Natural killer cell (primary cell): ENCODE measurements at places on chromosomes 1 and 21. TPM values are rescaled to one million over a fixed set of nuclear protein-coding genes. Genes with fewer than 3 reads are reported as not detected.

The TNFRSF14 gene
- total RNA-seq = 266 TPM

GRCh38 chr1:209886219-209886536 lies 51.8 kb upstream of the SYT14 start:
- no peak for DNase-seq

DNA sequence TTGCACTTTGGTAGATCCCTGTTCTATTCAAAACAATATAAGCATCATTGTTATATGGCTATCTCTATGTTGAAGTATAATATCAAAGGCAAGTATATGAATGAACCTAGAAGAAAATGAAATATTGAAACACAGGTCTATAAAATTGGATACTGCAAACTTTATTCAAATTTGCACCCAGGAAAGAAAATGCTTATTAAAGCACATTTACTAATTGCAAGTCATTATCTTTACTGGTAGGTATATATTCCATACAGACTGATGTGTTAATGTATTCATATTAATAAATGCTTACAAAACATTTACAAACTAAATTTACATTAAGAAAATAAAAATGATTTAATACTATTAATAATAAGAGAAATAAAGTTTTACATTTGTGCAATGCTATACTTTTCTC lies 469.8 kb downstream of the NCAM2 start:
- DNase-seq = no peak

- DNase-seq = no peak
Observed at GRCh38 chr21:29326914-29327554, 28.3 kb downstream of the BACH1 start.

DNA sequence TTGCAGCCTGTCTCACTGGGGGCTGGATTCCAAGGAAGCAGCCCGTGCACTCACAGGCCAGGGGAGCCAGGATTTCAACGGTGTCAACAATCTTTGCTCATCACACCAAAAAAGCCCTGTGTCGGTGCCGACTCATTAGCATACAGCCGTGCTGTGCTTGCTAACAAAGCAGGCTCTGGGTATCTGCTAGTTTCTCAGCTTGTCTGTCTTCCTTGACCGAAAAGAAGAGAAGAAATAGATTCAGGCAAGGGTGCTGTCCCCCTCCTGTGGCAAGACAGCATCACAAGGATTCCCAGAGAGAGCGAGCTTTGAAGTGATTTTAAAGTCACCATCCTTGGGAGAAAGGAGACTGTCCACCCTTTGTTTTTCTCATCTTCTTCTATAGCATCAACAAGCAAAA lies 214.7 kb downstream of the SDCCAG8 start:
- DNase-seq = no peak

The SLC9C2 gene
- total RNA-seq = not detected

DNA sequence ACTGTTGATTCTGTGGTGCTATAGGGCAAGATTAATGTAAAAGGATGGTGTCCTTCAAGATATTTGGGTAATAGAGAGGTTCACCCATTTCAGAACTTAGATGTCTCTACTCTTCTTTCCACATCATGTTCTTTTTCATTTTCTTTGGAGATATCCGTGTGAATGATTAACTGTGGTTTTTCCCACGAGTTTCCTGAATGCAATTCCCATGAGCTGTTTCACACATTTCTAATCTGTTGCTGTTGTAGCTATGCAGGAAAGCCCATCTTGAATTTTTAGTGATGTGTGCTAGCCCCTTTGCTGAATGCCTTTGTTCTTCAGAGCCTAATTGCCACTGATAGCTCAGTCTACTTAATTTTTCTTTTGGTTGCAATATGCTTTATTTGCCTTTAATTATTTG lies 27.6 kb downstream of the SNX27 start:
- no peak for DNase-seq

The C1orf185 gene
- total RNA-seq = not detected

The TEX50 gene
- not detected for total RNA-seq

DNA sequence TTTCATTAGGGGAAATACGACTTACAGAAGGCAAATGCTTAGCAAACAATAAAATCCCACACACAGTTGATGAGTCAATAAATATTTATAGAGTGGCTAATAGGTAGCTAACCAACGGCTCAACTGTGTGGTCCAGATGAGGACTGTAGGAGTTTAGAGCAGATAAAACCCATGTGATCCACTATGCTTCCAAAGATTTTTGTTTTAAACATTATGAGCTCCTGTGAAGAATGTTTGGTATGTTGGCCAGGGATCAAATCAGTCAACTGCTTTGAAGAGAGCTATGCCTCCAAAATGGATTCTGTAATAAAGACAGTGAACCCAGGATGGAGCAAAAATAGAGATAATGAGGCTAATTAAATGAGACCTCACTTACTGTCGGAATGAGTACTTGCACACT lies 72.3 kb upstream of the COL11A1 start:
- DNase-seq = no peak

- no peak for DNase-seq
Observed at GRCh38 chr1:153344718-153345025, 4.0 kb downstream of the PGLYRP4 start.

DNA sequence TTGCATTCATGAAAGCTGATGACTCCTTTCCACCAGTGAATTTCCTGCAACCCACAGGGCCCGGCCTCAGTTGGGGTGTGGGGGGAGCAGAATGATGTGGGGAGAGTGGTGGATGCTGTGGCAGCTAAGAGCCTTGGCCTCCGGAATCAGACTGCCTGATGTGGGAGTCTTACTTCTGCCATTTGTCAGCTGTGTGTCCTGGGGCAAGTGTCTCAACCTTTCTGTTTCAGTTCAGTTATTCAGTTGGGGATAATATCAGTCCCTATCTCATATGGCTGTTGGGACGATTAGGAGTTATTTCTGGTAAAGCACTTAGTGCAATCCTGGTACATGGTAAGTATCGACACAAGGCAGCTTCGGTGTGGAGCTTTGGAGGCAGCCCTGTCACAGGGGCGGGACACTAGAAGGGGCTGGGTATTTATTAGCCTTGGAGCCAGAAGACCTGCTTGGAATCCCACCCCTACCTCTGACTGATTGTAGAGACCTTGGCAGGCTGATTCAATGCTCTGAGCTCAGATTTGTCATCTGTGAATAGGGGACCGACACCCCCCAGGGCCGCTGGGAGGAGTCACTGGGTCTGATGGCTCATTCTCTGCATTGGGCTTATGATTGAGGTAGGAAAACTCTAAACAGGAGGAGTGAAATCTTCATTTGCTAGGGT lies 19.6 kb downstream of the ARHGEF10L start:
- DNase-seq = no peak

The CXADR gene
- total RNA-seq = 0.10 TPM

The CCDC190 gene
- not detected for total RNA-seq

- DNase-seq = no peak
Observed at GRCh38 chr1:43177691-43178090, 5.6 kb downstream of the CFAP57 start.

The IRF6 gene
- 3.8 TPM for total RNA-seq

GRCh38 chr1:115452600-115453329 lies 114.7 kb upstream of the NGF start:
- no peak for DNase-seq

DNA sequence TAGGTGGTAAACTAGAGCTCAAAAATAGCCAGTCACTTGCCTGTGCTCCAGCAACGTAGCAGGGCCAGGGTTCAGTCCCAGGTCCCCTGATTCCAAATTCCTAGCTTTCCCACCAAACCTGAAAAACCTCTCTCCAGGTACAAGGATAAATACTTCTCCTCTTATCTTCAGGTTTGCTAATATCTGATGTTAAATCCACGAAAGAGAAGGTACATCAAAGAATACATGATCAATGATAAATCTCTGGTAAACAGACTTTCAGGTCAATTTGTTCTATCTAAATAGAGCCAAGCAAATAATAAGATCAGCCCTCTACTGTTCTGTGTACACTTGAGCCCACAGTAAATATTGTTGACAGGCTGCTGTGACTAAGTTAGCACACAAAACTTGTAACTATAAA lies 52.1 kb upstream of the AKT3 start:
- no peak for DNase-seq

DNA sequence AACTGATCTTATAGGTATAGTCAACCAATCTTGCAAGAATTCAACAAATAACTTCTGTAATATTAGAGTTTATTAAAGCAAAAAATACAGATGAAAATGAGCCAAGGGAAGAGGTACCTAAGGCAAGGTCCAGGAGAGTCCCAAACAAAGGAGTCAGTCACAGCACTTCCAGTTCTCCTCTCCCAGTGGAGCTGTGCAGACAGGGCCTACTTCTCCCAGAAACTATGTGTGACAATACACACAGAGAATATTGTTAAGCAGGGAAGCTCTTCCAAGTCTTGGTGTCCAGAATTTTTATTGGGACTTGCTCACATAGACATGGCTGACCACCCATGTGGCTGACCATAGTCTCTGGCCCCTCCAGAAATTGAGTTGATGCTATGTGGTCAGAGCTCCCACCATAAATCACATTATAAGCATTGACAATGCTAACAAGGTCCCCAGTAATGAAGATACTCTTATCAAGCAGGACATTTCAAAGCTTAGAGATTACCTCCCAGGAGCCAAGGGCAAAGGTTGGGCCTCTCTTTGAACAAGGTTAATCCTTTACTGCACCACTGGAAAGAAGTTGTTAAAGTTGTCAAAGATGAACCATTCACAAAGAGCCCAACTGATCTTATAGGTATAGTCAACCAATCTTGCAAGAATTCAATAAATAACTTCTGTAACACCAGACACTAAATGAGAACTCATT lies 3.5 kb upstream of the CD244 start:
- DNase-seq = no peak

The LCE2A gene
- total RNA-seq = not detected

DNA sequence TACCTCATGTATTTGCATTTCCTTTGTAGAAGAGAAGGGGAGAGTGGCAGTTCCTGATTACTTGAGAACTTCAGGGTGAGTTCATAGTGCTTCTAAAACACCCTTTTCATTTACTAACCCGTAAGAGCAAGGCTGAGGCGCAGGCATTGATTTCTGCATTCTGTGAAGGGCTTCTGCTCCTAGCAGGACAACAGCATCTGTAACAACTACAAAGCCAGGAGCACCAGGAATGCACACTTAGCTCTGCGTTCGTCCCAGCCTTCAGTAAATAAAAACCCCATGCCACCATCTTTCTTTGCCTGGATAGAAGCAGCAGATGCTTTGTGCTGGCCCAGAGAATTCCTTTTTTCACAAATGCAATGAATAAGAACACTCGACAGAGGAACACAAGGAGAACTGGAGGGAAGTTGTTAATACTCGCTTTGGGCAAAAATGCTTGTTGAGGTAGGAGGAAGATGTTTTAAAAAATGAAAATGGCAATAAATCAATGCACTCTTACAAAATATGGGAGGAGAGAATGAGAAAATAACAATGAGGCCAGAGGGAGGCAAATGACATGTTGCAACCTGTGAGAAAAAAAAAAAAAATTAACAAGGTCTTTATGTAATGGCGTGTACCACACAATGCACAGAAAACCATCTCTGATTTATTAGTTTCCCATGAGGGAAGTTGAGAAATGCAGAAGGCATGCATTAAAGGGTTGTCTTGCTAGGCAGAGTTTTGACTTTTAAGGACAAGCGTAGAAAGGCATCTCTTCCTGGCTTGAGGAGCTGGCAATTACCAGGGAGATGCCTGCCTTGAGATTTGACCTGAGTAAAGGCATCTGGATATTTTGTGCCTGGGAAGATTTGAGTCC lies 418.8 kb downstream of the DISC1 start:
- DNase-seq = no peak

DNA sequence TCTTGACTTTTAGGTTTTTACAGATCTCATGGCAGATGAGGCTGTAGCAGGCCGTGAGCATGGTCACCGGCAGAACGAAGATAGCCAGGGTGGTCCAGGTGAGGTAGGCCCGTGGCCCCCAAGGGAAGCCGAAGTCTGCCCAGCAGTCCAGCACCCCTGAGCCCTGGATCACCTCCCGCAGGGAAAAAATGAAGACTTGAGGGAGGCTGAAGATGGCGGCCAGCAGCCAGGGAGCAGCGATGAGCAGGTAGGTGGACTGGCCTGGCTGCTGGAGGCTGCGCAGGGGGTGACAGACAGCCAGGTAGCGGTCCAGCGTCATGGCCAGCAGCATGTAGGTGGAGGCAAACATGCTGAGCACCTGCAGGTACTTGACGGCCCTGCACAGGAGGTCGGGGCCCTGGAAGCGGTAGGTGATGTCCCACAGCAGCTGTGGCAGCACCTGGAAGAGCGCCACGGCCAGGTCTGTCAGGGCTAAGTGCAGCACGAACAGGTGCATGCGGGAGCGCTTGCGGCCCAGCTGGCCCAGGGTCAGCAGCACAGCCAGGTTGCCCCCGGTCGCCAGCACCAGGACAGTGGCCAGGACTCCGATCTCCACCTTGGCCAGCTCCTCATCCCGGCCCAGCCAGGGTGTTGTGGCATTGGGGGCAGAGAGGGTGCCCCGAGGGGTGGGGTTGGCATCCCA lies 856 bp downstream of the AVPR1B start:
- no peak for DNase-seq

DNA sequence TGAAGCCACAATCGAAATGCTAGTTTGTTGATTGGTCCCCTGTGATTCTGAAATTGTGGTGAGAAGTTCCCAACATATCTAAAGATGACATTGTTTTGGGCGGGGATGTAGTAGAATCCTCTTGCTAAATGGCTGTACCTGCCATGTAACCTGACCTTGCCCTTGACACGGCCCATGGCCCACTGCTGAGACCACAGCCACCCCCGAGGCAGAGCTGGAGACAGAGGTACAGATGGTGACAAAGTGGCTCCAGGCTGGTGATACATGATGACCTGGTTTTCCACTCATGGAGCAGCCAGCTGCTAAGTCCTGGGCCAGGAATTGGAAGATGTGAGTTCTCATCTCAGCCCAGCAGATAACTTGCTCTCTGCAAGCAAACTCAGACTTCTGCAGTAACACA lies 226.5 kb downstream of the FOXD2 start:
- no peak for DNase-seq

- no peak for DNase-seq
Observed at GRCh38 chr1:6111991-6112689, 66.5 kb downstream of the KCNAB2 start.

The FAAH gene
- 7.9 TPM for total RNA-seq

GRCh38 chr1:32944180-32944579 lies 20.4 kb downstream of the RNF19B start:
- DNase-seq = no peak

The RAB25 gene
- not detected for total RNA-seq

- DNase-seq = peak; percentile 48
Observed at GRCh38 chr1:24070821-24071393, 41.0 kb downstream of the MYOM3 start.

- no peak for DNase-seq
Observed at GRCh38 chr1:96550061-96550460, 171.5 kb upstream of the PTBP2 start.

DNA sequence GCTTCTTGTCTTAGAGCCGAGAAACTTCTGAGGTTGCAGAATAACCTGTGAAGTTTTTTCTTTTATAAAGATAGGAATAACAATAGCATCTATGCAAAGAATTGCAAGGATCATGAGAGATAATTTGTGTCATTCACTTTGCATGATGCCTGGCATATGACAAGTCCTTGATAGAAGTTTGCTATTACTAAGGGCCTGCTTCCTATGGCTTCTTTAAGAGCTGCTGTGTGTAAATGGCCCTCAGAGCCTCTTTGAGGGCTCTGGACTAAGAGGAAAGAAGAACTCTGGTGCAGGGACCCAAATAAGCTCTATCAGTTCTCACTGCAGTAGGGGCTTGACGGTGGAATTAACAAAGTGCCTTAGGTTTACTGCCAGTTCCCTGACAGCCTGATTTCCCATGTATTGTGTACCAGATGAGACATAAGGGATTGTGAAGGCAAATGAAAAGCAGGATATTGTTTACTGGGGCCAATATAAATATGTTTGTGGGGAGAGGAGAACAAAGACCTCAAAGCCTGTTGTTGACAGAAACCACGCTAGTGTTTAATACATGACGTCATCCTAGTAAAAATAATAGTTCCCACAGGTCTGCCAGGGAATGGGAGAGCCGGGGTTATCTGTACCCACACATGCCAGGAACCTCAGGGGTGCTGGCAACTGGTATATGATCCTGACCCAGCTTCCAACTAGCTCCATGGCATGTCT lies 131.2 kb upstream of the UBE2U start:
- DNase-seq = no peak

The RIIAD1 gene
- total RNA-seq = not detected
